ENCODE measurements at places on chromosomes 7 and 10.

GRCh38 chr7:139618482-139619366 lies 95.2 kb downstream of the CLEC2L start:
- DNase-seq = peak; percentile 26

DNA sequence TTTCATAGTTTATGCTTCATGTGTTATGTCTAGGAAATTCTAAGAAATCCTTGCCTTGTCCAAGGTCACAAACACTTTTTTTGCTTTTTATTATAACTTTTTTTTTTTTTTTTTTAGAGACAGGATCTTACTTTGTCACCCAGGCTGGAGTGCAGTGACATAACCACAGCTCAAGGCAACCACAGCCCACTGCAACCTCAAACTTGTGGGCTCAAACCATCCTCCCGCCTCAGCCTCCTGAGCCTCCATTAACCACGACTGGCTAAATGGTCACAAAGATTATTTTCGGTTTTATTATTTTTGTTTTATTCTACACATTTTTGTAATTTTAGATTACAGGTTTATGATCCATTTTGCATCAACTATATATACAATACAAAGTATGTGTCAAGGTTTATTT lies 7.1 kb upstream of the FAM204A start:
- no peak for DNase-seq

GRCh38 chr7:138720286-138720685 lies 19.1 kb upstream of the SVOPL start:
- no peak for DNase-seq

- DNase-seq = no peak
These were observed 182.8 kb upstream of the BMPER start for GRCh38 chr7:33722383-33723101.

DNA sequence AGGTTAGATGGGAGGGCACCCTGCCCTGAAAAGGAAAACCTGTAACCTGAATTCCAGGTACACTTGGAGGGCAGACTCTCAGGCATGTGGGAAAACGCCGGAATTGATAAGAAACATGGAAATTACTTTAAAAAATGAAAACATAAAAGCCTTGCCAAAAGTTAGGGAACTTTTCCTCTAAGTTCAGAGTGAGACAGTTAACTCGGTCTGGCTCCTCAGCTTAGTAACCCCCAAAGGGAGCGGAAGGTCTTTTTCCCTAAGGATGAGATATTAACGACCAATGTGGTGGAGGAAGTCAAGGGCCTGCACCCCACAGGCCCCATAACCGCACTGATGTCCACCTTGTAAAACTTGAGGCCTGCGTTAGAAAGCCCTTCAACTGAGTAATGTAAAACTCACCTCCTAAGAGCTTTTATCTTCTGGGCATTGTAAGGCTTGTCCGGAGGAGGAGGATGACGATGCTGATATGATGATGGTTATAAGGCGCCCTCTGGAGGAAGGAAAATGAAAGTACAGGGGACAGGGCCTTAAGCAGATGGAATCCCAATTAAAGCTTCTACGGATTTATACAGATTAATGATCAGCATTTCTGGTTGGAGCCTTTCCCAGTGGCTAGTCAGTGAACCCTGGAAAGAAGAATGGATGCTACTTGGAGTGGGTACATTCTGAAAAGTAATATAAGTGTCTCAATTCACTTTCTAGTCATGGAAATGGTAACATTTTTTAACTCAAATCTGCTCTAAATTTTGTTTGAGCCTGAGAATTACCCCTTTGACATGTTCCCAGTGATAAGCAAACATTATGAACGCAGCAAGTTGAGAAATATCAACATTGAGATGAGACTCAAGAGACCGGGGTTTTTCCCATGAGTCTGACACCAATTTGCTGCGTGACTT lies 694 bp downstream of the COL1A2 start:
- no peak for DNase-seq

GRCh38 chr10:104297697-104298660 lies 29.0 kb downstream of the GSTO2 start:
- DNase-seq = no peak

GRCh38 chr10:30396698-30397097 lies 37.3 kb upstream of the MAP3K8 start:
- DNase-seq = no peak

DNA sequence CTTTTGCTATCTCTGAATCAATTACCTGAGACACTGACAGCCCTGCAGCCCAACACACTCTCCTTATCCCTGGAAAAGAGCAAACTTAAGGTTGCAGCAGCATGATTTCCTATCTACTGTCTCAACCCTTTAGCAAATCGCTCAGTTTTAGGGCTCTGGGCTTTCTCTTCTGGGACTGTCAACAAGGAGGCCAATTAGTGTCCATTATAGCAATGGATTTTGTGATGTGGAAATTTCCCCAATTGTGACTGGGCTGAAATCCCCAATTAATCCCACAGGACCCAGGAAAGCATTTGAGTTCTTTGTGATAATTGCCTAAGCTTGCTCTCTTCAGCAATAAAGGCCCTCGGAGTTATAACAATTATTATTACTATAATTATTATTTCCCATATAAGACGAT lies 197.0 kb downstream of the ZNF438 start:
- DNase-seq = no peak

GRCh38 chr7:77223261-77223660 lies 23.6 kb upstream of the FGL2 start:
- DNase-seq = no peak

GRCh38 chr10:94186722-94187121 lies 176.0 kb downstream of the NOC3L start:
- no peak for DNase-seq

- no peak for DNase-seq
These were observed 145.7 kb downstream of the REEP3 start for GRCh38 chr10:63666836-63667383.

DNA sequence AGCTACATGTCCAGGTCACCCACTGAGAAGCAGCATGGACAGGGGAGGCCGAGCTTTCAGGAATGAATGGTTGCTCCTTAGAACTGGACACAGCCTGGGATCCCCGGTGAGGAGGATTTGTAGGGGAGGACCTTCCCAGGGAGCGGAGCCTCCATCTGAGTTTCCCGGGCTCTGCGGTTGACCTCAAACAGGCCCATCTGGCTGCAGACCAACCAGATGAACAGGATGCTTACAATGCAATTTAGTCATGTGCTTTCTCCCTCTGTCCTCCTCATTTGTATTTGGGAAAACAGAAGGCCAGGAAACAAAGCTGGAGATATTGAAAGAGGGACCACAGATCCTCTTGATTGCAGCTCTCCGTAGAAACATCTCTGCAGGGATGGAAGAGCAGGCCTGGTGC lies 104.8 kb downstream of the EMX2 start:
- no peak for DNase-seq

DNA sequence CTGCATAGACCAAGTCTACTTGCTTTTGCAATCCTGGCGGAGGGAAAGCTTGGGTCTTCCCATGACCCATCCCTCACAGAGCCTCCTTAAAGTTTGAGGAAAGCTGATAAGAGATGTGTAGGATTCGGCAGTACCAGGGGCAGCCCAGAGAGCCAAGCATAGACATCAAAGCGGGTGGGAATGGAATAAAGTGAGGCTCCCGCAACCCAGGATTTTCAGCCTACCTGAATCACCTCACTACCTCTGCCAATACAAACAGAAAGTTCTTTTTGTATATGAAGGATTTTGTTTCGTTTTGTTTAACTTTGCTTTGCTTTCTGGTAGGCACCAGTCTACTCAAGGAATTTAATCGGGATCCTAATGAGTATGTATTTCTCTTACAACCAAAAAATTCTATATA lies 451.7 kb downstream of the PLXNA4 start:
- no peak for DNase-seq

DNA sequence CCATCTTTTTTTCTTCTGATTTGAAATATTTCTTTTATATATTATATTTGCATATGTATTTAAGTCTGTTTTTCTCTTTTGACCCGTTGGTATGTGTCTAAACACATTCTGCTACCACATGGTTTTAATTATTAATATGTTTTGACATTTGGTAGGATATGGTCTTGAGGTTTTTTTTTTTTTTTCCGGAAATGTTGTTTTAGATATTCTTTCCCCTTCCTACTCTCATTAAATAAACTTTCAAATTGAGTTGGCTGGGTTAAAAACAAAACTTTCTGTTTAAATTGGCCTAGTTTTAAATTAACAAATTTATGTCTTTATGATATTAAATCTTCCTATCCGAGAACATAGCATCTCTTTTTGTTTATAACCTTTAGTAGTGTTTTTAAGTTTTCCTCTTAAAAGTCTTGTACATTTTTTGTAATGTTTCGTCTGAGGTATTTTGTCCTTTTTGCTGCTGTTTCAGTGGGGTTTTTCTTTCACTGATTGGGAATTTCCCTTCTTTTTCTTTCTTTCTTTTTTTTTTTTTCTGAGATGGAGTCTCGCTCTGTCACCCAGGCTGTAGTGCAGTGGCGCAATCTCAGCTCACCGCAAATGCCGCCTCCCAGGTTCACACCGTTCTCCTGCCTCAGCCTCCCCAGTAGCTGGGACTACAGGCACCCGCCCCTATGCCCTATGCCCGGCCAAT lies 25.4 kb downstream of the STAM start:
- DNase-seq = no peak

DNA sequence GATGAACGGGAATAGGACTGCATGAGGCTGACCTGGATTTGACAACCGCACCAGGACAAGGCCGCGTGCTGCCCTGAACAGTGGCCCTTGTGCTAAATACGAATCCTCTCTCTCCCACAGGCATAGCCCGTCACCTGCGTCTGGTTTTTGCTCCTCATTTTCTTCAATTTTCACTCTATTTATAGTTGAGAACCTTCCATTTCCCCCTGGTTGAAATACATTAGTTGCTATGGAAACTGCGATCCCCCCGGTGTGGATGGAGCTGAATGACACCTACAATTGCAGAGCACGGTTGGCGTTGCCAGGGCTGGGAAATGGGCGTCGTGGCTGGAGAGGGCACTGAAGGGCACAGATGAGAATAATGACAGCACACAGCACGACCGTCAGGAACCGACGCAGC lies 158.6 kb upstream of the PITRM1 start:
- DNase-seq = no peak

DNA sequence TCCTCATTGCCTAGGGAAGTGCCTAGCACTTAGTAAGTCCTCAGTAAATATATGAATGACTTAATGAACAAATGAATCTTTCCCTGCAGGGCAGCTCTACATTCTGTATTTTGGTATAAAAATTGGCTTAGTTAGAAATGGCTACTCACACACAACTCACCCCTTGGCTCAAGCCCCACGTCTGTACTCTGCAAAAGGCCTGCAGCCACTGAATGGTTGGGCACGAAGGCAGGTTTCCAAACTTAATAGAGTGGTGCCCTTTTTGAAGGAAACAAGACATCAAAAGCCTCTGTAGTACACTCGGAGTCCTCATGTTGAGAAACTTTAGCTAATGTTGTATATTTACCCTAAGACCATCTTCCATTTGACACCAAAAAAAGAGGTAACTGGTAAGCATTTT lies 36.6 kb downstream of the CRHR2 start:
- no peak for DNase-seq

DNA sequence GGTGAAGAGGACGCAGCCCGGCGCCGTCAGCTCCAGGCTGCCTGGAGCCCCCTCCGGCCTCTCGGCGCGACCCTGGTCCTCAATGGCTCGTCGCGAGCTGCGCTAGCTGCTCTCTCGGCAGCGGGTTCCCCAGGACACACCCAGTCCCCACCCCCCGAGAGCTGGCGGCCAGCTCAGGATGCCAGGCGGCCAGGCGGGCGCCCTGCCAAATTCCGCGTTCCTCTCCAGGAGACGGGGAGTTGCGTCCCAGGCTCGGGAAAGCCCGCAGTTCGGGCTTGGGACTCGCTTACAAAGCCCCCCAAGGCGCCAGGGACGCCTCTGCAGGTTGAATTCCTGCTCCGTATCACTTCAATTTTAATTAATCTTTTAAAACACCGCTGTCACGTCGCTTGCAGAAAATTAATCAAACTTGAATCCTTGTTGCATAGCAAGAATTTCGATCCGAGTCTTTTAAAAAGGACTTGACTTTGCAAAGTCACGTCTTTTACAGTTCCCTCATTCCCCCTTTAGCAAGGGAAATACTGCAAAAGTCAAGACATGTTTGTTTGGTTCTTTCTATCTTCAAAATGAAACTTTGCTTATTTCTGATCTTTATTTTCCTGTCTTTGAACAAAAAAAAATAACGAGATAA lies 28.2 kb downstream of the SKIDA1 start:
- DNase-seq = no peak

DNA sequence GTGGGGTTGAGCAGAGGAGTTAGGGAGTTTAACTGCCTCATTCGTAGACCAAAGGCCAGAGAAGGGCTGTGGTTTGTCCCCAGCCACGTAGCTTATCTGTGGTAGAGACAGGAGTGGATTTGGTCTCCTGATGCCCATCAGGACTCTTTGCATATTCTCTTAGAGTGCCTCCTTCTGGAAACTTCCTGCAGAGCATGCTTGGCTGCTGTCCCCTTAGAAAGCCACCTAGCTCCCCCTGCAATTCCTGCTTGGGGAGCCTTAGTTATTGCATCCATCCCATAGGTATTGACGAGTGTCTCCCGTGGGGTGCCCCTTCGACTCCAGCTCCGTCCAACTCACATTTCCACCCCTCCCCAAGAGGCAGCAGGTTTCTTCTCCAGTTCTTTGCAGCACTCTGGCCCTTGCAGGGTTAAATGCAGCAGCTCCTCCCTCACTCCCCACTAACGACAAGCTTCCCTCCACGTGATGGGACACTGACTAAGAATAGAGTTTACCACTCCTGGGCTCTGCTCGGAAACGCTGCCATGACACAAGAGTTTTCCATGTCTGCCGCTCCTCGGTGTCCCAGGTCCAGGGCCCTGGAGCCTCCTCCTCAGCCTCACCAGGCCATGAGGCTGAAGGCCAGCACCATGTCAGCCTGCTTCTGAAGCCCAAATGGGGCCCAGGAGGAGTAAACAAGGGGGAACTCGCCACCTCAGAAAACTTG lies 147.8 kb upstream of the UNC5B start:
- DNase-seq = no peak

DNA sequence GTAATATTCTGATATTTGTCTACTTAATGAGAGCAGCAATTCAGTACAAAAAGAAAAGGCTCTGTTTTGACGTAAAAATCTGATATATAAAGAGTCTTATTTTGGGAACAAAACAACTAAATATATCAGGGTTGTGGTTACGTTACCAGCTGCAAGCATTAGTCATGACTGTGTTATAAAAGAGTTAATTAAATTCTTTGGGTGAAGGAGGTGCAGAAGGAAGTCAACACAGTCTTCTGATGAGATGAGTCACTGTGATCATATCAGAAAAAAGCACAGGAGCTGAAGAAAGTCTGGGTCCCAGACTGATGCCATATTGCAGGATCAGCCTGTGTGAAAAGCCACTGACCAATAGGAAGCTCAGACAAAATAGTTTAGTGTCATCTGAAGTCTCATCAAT lies 234.3 kb upstream of the TEX47 start:
- DNase-seq = no peak

GRCh38 chr7:117237646-117238045 lies 85.2 kb downstream of the WNT2 start:
- DNase-seq = no peak

DNA sequence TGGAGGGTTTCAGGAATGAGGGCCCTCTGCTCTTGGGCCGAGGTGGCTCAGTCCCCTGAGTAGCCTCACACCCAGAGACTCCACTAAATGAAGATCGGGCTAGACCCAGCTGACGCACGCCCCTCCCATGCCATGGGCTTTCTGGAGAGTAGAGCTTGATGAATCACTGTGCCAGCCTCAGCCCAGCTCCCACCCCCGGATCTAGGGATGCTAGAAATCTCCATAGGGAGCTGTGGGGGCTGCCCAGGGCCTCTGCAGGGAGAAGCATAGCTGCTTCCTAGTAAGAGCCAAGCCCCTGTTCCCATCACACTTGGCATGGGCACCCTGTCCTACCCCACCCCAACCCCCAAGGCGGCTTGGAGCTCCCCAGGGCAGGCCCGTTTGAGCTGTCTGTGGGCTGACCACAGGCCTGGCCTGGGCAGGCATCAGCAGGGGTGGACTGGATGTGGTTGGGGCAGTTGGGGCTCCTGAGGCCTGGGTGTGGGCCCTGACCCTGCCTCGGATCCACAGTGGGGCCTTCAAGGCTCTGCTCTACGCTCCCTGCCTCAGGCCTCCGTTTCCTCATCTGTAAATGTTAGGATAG lies 121.2 kb downstream of the ZMIZ1 start:
- no peak for DNase-seq
